HFFc6 (cell line): ENCODE measurements at places on chromosomes 12 and 14. TPM values are rescaled to one million over a fixed set of nuclear protein-coding genes. Genes with fewer than 3 reads are reported as not detected.

- 0 out of 2 replicates have a peak, but pooled peaks cover 6% of the 10 kb centered on the region for H3K36me3 ChIP-seq
- DNase-seq = no peak
- H3K27ac ChIP-seq = no peak overlapping the region
Measured at GRCh38 chr12:127943481-127944210, 323.3 kb upstream of the TMEM132C start.

Gene KLRC2
- total RNA-seq = not detected in 3 replicates

Gene PIP4K2C
- total RNA-seq = 21.1 and 30.0 TPM in 2 replicates

DNA sequence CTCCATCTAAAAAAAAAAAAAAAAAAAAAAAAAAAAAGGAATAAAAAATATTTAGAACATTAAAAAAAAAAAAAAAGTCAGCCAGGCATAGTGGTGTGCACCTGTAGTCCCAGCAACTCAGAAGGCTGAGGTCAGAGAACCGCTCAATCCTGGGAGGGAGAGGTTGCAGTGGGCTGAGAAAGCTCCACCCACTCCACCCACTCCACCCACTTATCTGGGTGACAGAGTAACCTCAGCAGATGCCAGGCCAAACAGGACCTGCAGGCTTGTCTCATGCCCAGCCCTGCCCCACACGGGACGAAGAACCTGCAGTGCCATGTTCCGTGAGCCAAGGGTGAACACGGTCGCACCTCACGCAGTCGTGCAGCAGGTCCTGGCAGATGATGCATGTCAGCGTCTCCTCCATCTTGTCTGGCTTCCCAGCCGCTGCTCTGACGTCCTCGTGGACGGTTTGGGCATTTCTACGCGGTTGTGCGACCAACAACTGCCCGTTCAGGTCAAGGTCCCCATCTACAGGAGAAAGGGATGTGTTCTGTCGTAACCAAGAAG is 28.6 kb downstream of the CHFR start:
- no peak for DNase-seq
- no peak overlapping the region for H3K27ac ChIP-seq
- H3K27me3 ChIP-seq = peaks cover 3% of the 10 kb centered on the region; the same call in 1 of the 2 replicates
- peaks cover 36% of the 10 kb centered on the region for H3K36me3 ChIP-seq
- H3K4me3 ChIP-seq = no peak overlapping the region

Gene NEUROD4
- not detected in 2 replicates for total RNA-seq
